Activated T-cell treated with anti-CD3 and anti-CD28 coated beads, Interleukin-2, amount 50 U/mL, for 24 hours (primary cell): ENCODE measurements at places on chromosomes 3 and 15.

GRCh38 chr3:119469418-119470189 lies 841 bp downstream of the POGLUT1 start:
- peak overlapping the region; percentile 95 for H3K27ac ChIP-seq
- H3K4me3 ChIP-seq: peak overlapping the region; percentile 88
- no peak for DNase-seq
- H3K36me3 ChIP-seq: peaks cover 44% of the 10 kb centered on the region
- H3K4me1 ChIP-seq: peaks cover 34% of the 10 kb centered on the region
- H3K27me3 ChIP-seq: no peaks in the 10 kb centered on the region

- no peaks in the 10 kb centered on the region for H3K27me3 ChIP-seq
- H3K4me3 ChIP-seq: peak overlapping the region; percentile 13
- H3K36me3 ChIP-seq: peaks cover 45% of the 10 kb centered on the region
- DNase-seq: peak; percentile 53
- peaks cover 91% of the 10 kb centered on the region for H3K4me1 ChIP-seq
Observed at GRCh38 chr15:25847051-25847450, 16.1 kb downstream of the ATP10A start.

DNA sequence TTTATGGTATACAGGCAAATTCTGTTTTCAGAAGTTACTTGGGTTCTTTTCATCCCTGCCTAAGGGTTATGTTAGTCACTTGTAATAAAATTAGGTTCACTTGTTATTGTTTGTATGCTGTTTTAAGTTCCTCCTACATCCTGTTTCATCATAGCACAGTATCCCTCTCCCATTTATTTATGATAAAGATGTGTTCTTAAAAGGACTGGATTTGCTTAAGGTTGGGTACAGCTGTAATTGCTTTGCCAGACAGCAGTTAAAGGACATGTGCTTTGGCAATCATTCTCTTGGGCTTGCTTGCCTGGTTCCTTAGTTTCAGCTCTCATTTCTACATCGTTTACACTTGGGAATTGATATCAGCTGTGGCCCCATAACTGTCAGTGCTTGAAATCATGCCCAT lies 11.7 kb downstream of the ATP2C1 start:
- H3K36me3 ChIP-seq: peaks cover 13% of the 10 kb centered on the region
- H3K27ac ChIP-seq: no peak overlapping the region
- DNase-seq: no peak
- H3K4me1 ChIP-seq: peaks cover 73% of the 10 kb centered on the region
- H3K4me3 ChIP-seq: no peak overlapping the region

GRCh38 chr3:120174811-120175539 lies 80.7 kb upstream of the GSK3B start:
- DNase-seq: no peak
- H3K27me3 ChIP-seq: peaks cover 2% of the 10 kb centered on the region
- no peaks in the 10 kb centered on the region for H3K4me1 ChIP-seq
- no peak overlapping the region for H3K27ac ChIP-seq
- no peak overlapping the region for H3K4me3 ChIP-seq
- H3K36me3 ChIP-seq: no peaks in the 10 kb centered on the region

DNA sequence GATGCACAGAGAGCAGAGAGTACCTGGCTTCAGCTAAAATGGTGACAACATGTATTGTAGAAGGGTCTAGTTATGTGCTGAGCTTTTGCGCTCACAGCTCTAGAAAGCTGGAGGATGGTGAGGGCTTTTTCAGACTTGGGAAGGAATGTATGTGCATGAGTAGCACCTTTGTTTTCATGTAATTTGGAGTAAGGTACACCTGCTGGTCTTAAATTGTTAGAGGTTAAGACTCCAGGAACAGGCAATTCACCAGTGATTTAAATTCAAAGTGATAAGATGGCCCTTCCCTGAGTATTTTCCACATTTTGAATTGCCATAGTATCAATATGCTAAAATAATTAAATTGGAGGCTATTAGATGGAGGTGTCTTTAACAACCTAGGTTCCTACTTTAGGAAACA lies 436.4 kb upstream of the GOLIM4 start:
- no peaks in the 10 kb centered on the region for H3K36me3 ChIP-seq
- no peak overlapping the region for H3K27ac ChIP-seq
- H3K4me1 ChIP-seq: no peaks in the 10 kb centered on the region
- no peak for DNase-seq

- peaks cover 6% of the 10 kb centered on the region for H3K27me3 ChIP-seq
- H3K4me3 ChIP-seq: no peak overlapping the region
Observed at GRCh38 chr3:65953301-65953812, 85.4 kb downstream of the MAGI1 start.

DNA sequence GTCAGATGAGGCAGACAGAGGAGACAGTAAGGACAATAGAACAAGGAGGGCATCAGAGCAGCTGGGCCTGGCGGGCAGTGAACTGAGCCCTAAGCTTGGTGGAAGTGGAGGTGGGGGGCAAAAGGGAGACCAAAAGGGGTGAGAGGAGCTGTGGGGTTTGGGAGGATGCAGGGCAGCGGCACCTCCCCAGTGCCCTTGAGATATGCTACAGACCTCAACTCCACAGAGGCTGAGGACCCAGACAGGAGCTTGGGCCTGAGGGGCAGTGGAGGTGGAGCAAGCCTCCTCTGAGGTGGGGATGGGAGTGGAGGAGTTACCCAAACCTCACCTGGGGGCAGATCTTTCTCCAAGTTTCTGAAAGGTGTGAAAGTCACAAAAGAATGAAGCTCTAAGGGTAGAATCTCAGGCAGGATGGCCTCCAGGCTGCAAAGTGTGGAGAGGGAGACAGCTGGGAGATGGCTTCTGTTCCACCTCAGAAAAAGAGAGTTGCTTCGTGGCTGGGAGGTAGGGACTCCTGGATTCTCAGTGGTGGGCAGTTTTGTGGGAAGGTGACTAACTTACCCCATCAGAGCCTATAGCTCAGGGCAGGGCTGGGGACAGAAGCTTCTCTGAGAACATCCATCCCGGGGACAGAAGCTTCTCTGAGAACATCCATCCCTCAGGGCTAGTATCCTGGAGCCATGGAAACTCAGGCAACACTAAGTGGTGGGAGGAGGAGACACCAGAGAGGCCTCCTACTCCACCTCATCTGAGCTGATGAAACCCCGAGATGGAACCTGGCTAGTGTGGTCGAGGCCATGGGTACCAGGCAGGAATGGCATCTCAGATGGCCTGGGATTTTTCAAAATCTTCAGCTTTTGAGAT lies 2.3 kb upstream of the CLK3 start:
- H3K4me3 ChIP-seq: peak overlapping the region; percentile 94
- peak overlapping the region; percentile 69 for H3K27ac ChIP-seq
- no peaks in the 10 kb centered on the region for H3K27me3 ChIP-seq
- H3K36me3 ChIP-seq: peaks cover 30% of the 10 kb centered on the region
- DNase-seq: no peak

DNA sequence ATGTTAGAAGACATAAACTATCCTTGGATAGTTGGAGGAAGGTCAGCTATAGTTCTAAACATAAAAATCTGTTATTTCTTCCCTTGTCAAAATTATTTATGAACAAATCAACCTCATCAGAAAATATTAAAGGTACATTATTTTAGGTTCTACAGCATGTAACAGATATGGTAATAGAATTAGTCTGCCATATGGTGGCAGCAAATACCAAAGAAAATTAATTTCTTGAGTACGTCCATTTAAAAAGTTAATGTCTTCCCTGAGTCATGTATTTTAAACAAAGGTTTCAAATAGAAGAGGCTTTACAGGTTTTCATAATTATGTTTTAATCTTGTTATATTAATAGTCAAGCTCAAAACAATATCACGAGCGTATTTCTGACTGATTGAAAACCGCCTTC lies 17.9 kb upstream of the ANKRD28 start:
- DNase-seq: no peak
- peaks cover 3% of the 10 kb centered on the region for H3K36me3 ChIP-seq

DNA sequence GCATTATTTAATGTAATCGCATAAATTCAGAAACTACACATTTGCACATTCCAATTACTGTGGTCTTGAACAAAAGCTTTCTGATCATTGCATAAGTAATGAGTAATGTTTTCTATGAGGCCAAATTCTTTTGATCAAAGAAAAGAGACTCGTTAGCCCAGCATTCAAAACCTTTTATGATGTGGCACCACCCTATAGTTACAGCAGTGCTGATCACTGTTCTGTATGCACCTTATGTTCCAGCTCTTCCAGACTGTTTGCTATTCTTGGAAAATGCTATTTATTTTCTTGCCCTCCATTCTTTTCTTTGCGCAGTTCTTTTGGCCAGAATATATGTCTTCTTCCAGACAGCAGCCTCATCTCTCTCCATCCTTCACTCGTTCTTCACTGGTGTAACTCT lies 42.3 kb downstream of the MAP3K13 start:
- H3K36me3 ChIP-seq: no peaks in the 10 kb centered on the region
- H3K27ac ChIP-seq: no peak overlapping the region
- no peak overlapping the region for H3K4me3 ChIP-seq

GRCh38 chr3:102106416-102107097 lies 257.2 kb downstream of the NFKBIZ start:
- peaks cover 22% of the 10 kb centered on the region for H3K4me1 ChIP-seq
- H3K36me3 ChIP-seq: no peaks in the 10 kb centered on the region
- H3K27me3 ChIP-seq: no peaks in the 10 kb centered on the region
- no peak overlapping the region for H3K4me3 ChIP-seq
- H3K27ac ChIP-seq: peak overlapping the region; percentile 2
